NCI-H460 (cell line): ENCODE measurements at places on chromosomes 7 and 10. TPM values are rescaled to one million over a fixed set of nuclear protein-coding genes. Genes with fewer than 3 reads are reported as not detected.

- no peak for DNase-seq
Observed at GRCh38 chr10:44951576-44952226, 7.9 kb upstream of the RASSF4 start.

GRCh38 chr10:5381187-5381586 lies 16.4 kb downstream of the UCN3 start:
- no peak for DNase-seq

DNA sequence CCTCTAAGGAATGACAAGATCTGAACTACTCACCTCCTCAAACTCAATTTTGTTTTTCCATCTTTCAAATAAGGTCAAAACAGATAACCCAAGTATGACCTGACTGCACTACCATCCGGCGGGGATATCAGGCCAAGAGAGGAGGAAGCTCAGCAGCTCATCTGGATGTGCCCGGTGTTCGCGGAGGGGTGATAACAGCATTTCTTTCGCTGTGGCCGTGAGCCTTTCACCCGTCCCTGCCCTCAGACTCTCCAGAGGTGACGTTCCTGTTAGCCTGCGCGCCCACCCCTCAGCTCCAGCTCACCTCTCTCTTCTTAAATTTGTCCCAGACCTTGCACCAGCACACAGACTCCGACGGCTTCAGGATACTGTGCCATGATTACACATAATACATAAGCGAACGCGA lies 526 bp downstream of the ZNF248 start:
- no peak for DNase-seq

- DNase-seq = no peak
Observed at GRCh38 chr7:37484426-37485073, 35.9 kb upstream of the ELMO1 start.

- no peak for DNase-seq
Observed at GRCh38 chr7:80039251-80039884, 95.3 kb upstream of the GNAI1 start.

DNA sequence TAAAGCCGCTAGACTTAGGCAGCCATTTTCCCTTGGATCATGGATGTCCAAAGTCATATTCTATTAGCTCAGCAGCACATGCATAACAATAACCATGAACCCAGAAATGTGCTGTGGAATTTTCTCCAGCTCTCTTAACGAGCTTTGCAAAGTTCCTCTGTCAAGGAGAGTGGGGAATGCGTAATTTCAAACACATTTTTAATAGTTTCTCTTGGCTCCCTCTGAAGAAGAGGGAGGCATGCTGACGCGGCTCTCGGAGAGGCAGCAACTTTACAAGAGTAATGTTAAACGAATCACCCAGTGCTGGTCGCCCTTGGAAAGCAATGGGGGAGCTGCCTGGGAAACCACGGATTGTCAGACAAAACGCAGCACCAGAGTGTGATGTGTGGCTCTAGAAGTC lies 114.8 kb downstream of the RAB18 start:
- DNase-seq = no peak

DNA sequence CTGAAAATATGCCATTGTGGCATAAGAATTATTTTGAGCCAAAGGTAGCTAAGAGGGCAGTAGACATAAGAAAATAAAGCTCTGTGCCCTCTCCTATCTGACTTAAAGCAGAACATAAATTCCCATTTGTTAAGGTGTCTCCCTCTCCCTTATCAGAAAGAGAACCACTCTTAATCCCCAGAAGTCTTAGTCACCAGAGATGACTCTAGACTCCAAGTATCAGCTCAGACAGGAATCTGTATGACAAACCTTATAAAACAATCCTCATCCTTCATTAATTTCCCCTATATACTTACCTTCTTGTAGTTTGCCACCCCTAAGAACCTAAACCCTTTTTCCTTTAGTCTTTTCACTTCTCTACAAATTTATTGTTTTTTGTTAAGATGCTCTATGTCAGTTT lies 21.8 kb upstream of the PIP4K2A start:
- no peak for DNase-seq

DNA sequence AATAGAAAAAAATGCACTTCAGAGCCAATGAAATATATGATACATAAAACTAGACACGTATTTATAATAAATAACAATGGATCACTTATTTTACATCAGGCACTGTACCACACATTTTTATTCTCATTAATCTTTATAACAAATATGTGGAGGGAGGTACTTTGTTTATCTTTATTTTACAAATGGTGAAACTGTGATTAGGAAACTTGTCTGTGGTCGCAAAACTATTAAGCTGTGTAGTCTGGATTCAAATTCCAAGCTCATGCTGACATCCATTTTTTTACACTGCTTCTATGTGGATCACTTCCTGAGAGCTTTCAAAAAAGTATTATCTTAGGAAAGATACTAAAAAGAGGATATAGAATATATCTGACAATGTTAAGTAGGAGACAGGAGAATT lies 978.6 kb downstream of the SORCS1 start:
- DNase-seq = no peak

Gene NDUFA5
- 100 and 101 TPM in 2 replicates for total RNA-seq

Gene STEAP2
- total RNA-seq = 2.1 and 2.2 TPM in 2 replicates

Gene TCF7L2
- total RNA-seq = 9.7 and 11.1 TPM in 2 replicates

Gene PLEKHS1
- not detected in 2 replicates for total RNA-seq

Gene RAPGEF5
- 0.84 and 0.87 TPM in 2 replicates for total RNA-seq
